Nucleus accumbens (tissue), 56 donors: ENCODE measurements at places on chromosomes 1 and 21.

DNA sequence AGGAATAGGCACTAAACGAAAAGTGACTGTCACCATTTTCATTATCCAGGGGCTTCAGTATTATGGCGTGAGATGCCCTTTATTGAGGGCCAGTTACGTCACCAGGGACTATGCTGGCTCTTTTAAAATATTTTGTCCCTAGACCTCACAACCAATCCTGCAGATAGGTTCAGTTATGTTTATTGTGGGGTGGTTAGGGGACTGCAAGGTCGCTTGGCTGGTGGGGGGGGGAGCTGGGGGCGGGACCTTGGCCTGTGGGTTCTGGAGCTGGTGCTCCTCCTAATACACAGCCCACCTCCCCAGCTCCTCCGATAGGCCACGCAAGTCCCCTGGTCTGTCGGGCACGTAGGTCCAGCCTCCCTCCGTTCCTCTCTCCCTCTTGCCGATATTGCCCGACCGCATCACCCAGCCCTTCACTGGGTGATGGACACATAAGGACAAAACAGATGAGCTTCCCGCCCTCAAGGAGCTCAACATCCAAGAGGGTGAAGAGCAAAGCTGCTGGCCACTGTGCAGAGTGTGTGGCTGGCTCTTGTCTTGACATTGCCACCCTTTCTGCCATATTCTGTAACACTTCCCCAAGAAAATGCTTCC is 271.8 kb downstream of the MATN1 start:
- no peak for DNase-seq

DNA sequence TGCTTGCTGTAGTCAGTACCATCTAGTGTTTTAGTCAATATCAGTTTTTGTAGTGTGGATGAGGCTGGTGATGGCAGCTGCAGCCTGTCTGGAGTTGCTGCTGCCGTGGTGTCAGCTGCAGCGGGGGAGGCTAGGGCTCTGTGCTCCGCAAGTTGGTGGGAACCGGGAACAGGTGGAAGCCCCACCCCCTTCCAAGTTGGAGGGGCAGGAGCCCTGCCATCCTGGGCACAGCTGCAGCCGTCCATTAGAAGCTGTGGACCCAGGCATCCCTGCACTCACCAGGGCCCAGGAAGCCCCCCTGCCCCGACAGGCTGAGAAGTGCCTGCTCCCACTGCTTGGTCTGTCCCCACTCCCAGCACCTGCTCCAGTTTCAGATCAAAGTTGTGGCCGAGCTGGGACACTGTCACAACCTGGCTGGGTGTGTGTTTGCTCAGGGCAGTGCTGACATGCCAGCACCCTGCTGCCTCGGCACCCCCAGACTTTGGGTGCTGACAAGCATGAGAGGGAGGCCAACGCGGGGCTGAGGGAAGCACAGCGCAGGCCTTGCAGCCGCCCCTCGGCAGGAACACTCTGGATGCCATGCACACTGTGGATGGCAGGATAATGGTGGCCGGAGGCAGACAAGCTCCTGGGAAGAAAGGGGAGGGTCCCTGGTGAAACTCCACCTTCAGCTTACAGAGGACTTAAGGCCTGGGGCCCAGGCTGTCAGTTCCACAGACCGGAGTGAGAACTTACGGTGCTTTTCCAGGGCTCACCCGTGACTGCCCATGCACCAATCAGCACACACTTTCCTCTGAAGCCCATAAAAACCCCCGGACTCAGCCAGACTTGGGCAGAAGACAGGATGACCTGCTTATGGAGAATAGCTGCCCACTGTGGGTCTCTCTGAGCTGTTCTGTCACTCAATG is 86.9 kb downstream of the ADARB1 start:
- DNase-seq: no peak

DNA sequence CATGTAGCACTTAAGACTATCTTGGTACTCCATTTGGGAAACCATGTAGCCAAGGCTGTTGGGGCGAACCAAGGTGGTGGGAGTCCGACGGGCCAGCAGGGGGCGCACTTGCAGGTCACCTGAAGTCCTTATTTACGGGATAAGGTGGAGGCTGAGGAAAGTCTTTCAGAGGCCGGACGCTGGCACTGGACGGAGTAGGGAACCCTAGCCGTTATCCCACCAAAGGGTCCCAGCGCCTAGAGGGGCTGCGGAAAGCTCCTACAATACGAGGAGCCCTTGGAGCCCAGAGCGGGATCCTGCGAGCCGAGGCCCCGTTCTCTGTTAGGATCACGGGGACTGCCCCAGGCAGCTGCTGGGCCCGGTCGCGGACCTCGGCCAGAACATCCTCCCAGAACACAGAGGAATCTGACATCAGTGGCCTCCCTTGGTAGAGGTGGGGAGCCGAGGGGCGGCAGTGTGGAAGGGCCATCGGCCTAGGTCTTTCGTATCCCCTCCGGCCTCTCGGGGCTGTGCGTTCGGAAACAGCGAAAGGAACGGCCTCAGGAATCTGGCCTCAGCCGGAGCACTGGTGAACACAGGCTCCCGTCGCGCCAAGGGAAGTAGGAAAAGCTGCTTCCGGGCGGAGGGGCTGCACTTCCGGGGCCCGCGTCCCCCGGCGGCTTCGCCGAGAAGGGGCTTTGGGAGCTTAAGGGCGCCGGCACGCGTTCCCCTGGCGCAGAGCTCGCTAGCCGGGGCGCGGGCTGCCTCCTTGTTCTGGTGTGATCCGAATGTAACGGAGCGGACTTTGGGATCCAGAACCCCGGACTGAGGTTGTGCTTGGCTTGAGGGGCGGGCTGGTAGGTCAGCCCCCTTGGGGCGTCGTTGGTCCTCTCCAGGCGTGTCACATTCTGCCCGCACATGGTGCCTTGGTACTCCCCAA is 29.9 kb upstream of the RPTN start:
- peak; percentile 5 for DNase-seq

DNA sequence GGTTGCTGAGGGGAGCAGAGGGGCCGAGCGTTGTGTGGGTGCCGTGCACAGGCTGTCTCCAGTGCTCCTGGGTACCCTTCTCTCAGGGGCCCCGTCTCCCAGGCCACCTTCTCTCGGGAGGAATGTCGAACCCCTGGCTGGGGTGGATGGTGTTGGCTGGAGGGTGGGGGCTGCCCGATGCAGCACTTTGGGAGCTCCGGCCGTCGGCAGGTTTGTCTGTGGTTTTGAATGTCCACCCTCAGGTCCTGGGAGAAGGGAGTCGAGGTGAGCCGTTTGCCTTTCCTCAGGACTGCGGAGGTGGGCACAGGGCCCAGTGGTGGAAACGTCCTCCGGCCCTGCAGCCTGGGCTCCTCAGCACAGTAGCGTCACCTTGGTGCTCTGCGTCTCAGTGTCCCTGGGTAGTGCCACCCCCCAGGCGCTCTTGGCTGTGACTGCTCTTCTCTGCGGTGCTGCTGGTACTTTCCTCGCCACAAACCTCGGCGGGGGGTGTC is 14.5 kb downstream of the SLX9 start:
- no peak for DNase-seq

GRCh38 chr1:82030830-82031229 is 230.1 kb downstream of the ADGRL2 start:
- no peak for DNase-seq
